SK-N-SH (cell line): ENCODE measurements at places on chromosomes 2 and 18.
A peak's percentile ranks its signal among the peaks of the same experiment; 100 is the strongest.

GRCh38 chr2:100207411-100207885 is 65.1 kb upstream of the AFF3 start:
- DNase-seq: peak; percentile 82

GRCh38 chr18:31077878-31078277 is 24.3 kb downstream of the DSC2 start:
- no peak for DNase-seq

- DNase-seq: no peak
Observed at GRCh38 chr2:68223419-68223818, 28.9 kb downstream of the PPP3R1 start.

GRCh38 chr2:28607730-28608499 is 112.1 kb downstream of the PLB1 start:
- no peak for DNase-seq

DNA sequence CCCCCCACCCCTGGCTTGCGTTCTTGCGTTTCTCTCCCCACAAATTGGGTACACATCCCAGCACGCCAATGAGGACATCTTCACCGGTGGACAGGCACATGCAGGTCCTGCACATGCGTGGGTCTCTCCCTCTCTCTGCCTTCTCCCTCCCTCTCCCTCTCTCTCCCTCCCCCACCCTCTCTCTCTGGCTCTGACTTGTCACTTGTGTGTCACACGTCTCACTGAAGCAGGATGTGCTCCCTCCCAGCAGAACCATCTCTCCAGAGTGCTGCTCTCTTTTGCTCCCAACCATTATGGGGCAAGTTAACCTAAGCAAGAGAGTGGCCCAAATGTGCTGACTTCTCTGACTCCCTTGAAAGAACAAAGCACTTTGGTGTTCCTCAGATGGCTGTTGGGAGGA is 120.8 kb upstream of the CAB39 start:
- DNase-seq: no peak

DNA sequence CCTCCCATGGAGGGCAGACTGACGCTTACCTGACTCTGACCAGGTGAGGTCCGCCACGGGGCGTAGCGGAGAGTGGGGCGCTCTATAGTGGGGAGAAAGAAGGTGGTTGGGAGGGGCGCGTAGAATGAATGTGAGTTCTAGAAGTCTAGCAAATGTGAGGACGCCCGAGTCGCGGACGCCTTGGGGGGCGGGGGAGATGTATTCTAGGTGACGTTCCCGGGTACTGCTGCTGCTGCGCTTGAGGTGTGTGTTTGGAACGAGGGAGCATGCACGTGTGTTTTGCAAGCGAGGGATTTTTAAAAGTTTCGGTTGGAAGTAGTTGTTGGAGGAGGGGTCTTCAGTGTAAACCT is 758 bp downstream of the RIF1 start:
- peak; percentile 54 for DNase-seq

DNA sequence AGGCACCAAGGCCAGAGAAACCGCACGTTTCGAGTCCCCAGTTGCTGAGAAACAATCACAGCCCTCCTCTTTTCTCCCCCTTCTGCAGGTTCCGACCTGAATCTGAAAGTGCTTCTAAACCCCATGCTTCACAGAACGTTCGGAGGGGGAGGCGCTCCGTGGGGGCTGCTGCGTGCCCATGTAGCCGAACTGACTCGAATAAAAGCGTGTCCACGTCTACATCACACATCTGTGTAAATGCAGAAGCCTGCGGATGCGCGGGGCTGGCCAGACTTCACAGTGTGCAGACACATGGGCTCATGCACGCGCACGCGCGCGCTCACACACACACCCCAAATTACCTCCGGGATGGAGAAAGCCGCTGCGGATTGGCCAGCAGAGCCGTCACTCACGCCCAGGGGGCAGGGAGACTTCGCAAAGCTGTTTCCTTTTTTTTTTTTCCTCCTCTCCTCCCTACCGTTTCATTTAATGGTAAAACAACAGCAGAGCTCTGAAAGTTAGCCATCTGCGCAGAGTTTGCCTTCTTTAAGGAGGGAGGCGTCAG is 2.3 kb downstream of the ZNF516 start:
- peak; percentile 95 for DNase-seq

GRCh38 chr2:194917519-194917918 is 739.5 kb upstream of the SLC39A10 start:
- DNase-seq: no peak

- DNase-seq: no peak
Observed at GRCh38 chr2:29130295-29130694, 15.1 kb downstream of the CLIP4 start.

DNA sequence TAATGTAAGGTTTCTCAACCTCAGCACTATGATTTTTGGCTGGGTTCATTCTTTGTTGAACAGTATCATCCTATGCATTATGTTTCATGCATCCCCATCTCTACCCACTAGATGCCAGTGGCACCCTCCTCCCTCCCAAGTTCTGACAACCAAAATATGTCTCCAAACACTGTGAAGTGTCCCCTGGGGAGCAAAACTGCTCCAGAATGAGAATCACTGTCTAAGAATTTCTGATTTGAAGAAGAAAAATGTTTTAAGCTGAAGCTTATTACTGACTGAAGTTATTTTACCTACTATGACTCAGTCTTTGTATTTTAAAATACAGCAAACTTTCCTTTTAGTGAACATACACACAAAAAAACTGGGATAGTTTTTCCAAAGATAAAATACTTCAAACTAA is 3.4 kb downstream of the THADA start:
- no peak for DNase-seq

- peak; percentile 78 for DNase-seq
Observed at GRCh38 chr2:85753525-85754312, at the start of gene ATOH8. Gene ATOH8, plus strand, starts transcription at chr2:85753991. Its CDS starts 199 bp downstream, at chr2:85754190.

DNA sequence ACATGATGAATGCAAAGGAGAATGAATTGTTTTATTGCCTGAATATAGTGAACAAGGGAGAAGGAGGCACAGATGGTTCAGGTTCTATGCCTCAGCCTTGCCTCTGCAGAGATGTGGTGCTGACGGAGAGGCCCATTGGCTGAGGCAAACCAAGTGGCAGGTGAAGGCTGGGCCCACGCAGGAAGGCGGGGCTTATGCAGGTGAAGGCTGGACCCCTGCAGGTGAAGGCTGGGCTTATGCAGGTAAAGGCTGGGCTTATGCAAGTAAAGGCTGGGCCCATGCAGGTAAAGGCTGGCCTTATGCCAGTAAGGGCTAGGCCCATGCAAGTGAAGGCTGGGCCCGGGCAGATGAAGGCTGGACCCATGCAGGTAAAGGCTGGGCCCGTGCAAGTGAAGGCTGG is 414.7 kb downstream of the LRATD1 start:
- DNase-seq: no peak

DNA sequence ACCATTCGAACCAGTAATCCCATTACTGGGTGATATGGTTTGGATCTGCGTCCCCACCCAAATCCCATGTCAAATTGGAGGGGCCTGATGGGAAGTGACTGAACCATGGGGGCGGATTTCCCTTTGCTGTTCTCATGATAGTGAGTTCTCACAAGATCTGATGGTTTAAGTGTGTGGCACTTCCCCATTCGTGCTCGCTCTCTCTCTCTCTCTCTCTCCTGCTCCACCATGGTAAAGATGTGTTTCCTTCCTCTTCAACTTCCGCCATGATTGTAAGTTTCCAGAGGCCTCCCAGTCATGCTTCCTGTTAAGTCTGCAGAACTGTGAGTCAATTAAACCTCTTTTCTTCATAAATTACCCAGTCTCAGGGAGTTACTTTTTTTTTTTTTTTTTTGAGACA is 62.6 kb downstream of the NBAS start:
- no peak for DNase-seq

DNA sequence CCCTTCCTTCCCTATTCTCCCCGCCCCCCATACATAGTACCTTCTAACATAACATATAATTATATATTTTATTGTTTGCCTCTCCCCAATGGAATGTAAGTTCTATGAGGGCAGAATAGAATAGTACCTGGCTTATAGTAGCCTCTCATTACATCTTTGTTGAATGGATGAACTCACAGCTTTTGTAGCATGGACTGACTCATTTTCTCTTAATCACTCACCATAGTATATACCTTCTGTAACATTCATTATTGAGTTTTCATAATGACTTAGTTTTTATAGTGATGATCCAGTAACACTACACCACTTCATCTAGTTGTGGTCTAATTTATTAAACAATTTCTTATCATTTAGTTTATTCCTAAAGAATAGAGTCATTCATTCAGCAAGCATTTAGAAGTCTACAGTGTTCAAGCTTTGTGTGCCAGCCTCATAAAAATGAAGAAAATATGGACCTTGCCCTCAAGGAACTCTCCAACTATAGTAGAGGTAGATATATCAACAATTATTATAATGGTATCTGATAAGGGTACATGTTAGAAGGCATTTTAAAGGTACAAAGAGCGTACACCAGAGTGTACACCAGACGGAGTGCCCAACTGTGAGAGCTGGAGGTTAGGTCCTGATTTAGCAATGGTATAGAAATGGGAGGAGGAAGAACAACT is 31.1 kb downstream of the NCOA1 start:
- no peak for DNase-seq

GRCh38 chr2:20304411-20304810 is 46.2 kb downstream of the PUM2 start:
- DNase-seq: no peak

DNA sequence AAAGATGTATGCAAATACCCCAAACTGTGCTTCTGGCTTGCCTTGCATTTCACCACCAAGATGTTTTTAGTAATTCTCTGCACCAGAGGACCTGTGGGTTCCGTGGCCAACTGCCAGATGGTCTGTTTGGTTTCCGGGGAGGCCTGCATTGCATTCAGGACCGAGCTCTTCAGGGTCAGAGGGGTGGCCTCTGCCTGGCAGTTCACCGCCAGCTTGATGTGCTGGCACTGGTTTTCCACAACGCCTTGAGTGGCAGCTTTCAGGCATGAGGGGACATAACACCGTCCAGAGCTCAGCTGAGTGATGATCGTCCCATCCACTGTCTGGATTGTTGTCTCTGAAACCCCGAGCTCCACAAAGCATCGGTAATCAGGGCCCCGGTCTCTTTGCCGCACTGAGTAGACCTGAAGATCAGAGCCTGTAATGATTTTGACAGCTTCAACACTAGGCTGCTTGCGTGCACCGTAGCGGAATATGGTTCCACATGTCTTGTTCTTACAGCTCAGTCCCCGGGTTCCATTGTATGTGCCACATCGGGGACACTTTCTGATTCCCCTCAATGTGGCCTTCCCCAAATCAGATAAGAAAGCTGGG is 9.4 kb downstream of the C2orf42 start:
- DNase-seq: no peak

DNA sequence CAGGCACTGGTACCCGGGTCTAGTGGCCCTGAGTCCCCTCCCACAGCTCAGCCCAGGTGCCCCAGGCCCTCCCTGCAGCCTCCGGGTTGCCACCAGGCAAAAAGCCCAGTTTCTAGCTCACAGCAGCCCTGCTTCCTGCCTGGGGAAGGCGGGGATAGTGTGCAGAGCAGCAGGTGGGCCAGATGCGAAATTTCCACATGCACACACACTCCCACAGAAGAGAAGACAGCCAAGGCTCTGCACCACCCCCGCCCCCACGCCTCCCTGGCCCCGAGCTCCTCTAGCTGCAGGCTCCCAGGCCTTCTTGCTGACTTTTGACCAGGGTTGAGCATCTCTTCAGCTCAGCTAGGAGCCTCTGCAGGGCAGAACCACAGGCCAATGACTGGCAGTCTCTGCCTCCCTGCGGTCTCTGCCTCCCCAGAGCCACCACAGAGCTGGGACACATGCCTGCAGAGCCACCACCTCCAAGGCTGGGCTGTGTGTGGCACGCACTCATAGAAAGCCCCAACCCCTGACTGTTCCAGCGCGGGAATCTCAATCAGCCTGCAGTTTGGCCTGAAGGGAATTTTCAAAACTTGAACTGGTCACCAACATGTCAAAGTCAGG is 7.2 kb downstream of the SLC66A2 start:
- no peak for DNase-seq

GRCh38 chr2:238789317-238789806 is 58.5 kb upstream of the TWIST2 start:
- no peak for DNase-seq

DNA sequence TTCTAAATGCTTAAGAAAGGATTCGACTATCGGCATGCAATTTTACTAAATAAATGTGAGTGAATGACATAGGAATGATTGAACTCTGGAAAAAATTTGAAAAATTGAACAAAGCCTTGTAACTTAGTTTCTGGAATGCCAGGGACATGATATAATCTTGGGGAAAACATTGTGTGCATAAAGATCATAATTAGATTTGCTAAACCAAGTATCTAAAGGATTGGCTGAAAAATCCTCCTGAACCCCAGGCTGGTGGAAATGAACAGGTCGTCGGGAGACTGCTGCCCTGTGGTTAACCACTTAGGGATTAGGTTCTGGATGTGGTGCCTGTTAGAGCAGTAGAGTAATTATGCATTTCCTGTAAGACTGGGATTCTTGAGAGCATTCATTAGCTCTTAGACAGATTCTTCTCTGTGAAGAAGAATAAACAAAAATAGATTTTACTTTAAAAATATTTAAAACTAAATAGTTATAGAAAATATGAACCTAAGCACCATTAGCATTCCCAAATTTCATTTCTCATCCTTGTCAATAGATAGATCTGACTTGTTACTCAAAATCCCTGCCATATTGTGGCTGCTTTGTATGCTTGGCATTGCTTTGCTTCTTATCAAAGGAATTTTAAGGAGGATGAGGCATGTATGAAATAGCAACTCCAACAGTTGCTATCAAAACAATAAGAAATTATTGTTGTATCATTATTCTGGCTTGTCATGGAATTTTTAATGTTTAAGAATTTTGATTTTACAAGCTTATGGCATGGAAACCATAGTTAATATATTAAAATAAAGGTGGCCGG is 55.9 kb downstream of the LYPD6B start:
- DNase-seq: no peak

GRCh38 chr2:128794285-128794684 is 475.6 kb upstream of the HS6ST1 start:
- DNase-seq: no peak

GRCh38 chr2:148515976-148516375 is 128.6 kb upstream of the EPC2 start:
- no peak for DNase-seq

DNA sequence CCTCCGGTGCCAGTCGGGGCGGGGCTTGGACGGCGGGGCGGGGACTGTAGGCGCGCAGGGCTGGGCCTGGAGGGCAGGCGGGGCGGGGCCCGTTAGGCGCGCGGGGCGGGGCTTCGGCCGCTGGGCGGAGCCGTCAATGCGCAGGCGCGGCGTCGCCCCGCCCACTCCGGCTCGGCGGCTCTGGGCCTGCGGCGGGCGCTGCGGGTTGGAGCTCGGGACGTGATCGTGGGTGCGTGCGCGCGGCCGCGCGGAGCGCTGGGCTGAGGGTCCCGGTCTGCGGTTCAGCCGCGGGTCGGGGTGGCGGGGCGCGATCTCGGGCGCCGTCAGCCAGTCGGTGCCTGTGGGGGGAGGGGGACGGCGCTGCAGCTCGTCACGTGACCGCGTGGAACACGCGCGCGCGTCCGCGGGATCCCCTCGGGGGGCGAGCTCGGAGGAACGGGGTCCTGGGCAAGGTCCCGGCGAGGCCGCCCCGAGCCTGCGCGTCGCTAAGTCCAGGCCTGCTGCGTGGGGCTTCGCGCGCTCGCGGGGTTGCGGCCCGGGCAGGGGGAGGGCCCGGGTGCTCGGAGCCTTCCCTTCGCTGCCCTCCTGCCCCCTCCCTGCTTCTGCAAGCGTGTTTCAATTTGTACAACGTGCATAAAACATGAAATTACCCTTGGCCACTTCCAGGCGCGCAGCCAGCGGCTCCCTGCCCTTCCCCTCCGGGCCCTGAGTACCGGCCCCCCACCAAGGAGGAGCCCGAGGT is at the start of gene D2HGDH:
Gene D2HGDH (plus strand): TSS at position 164 of the 742 bp plus-strand sequence. CDS start 595 bp downstream, outside the sequence.
- DNase-seq: peak; percentile 99
